ENCODE measurements at places on chromosomes 5 and 9. TPM values are rescaled to one million over a fixed set of nuclear protein-coding genes. Genes with fewer than 3 reads are reported as not detected.

The GRIA1 gene
- total RNA-seq = 0.66 TPM

The AIF1L gene
- total RNA-seq = 5.0 TPM

The P4HA2 gene
- total RNA-seq = 35.2 TPM

The PPP3R2 gene
- total RNA-seq = not detected

The SVEP1 gene
- total RNA-seq = 77.5 TPM

The SPATA31A3 gene
- total RNA-seq = not detected

The SHC3 gene
- total RNA-seq = 0.68 TPM

The MTX3 gene
- 17.8 TPM for total RNA-seq

DNA sequence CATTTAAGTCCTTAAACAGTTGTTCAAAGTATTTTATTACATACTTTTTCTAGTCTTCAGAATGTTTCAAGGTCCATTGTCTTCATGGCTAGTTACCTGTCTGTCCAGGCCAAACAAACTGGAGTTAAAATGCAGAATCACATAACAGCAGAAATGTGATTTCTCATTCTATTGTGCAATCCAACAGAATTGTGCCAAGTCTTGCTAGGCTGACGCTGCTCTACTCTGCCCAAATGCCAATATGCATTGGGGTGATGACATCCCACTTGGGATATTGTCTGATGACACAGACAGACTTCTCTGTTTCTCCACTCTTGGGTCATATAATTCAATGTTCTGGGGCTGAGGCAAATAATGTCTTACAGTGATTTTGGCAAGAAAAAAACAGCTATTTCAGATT is 5.2 kb upstream of the SLC22A5 start:
- DNase-seq = no peak

- no peak for DNase-seq
These were observed 762 bp upstream of the TCOF1 start for GRCh38 chr5:150356575-150357294.

DNA sequence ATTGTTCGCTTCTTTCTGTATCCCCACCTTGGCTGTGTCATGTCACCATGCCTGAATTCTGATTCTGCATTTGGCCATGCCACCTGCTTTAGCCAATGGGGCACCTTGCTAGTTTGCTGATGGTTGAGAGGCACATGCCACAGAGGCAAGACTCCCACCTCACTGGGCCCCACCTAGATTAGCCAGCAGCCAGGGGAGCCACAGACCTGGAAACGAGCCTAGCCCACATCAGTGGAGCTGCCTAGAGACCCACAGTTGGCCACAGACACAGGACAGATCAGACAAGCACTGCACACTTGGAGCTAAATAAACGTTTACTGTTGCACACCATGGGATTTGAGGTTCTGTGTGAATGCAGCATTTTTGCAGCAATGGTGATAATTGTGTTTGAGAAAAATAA is 252.1 kb downstream of the LURAP1L start:
- no peak for DNase-seq

DNA sequence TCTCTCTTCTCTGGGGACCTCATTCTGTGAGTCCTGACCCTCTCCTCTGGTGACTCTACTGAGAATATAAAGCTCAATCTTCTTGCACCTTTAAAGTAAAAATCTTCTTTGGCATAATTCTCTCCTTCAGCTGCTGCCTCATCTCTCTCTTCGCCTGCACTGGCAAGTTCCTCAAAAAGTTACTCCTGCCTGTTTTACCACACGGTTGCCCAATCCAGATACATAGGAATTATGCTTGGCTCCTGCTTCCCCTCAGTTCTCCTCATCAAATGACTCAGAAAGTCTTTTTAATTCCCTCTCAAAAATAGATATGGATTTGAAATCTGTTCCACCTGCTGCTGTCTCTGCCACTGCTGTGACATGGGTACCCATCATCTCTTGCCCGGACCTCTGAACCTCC is 14.4 kb upstream of the HRCT1 start:
- DNase-seq = no peak

DNA sequence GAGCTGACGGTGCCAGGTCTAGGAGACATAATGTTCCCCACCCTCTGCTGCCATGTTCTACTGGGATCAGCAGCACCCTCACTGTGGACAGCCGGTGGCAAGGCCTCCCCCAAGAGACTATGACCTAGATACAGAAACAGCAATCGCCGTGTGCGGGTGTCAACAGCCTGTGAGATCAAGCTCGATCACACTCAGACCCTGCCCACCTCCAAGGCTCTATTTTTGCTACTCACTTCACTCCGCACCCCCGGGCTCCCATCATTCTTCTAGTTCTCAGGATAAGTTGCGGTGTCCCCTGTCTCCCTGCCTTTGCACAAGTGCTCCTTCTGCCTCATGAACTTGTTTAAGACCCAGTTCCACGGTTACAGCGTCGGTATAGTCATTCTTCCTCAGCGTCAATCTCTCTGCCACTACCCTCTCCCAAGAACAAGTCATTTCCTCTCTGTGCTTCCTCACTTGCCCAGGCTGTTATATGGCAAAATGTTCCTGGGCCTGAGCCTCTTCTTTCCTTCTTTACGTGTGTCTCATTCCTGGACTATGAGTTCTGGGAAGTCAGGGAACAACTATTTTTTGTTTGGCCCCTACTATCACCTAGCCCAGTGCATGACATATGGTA is 5.4 kb upstream of the DOCK8 start:
- no peak for DNase-seq

GRCh38 chr9:94971378-94972131 is 245.1 kb downstream of the AOPEP start:
- no peak for DNase-seq

GRCh38 chr5:113274836-113275414 is 159.9 kb downstream of the TSSK1B start:
- DNase-seq = no peak

DNA sequence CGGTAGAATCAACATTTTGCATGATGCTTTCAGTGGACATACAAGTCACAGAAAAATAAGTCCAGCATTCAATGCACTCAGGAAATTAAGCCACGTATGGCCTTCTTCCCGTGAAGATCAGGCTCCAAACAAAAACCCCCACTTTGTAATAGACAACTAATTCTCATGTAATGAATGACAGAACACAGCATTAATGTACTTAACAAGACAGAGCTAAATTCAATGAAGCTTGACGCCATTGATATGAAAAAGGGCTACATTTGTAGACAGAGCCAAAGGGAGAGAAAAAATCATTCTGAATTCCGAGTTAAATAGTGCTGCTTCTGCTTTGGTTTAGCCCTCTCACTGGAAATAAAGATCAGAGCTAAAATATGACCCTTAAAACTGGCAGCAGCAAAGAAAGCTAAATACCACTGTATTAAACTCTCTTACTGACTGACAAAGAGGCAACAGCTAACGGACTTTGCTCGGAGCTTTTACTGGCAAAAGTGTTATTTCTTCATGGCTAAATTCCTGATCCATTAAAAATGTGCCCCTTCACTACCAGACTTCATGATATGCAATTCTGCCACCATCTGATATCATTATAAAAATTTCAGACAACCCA is 250.5 kb downstream of the BNC2 start:
- DNase-seq = no peak

GRCh38 chr9:12906646-12907045 is 131.8 kb downstream of the LURAP1L start:
- DNase-seq = no peak

DNA sequence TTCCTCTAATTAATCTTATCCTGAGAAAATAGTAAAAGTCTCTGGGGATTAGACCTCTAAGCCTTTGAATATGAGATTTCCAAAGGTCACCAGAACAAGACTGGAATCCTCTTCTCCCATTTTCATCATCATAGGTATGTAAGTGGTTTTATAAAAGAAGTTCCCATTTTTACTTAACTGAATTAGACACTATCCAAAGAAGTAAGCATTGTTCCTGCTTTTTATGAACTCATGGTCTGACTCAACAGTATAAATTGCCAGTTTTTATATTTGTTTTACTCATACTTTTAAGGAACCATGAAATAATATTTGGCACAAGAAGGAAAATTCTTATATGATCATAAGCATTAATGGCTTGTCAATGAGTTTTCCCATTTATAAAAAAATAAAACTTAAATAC is 167.1 kb upstream of the ADRA1B start:
- DNase-seq = no peak

GRCh38 chr5:15704397-15704947 is 204.5 kb downstream of the FBXL7 start:
- no peak for DNase-seq

- DNase-seq = no peak
These were observed 13.1 kb downstream of the MSANTD3 start for GRCh38 chr9:100440071-100440470.

GRCh38 chr9:106120071-106120470 is 425.7 kb downstream of the TMEM38B start:
- no peak for DNase-seq

DNA sequence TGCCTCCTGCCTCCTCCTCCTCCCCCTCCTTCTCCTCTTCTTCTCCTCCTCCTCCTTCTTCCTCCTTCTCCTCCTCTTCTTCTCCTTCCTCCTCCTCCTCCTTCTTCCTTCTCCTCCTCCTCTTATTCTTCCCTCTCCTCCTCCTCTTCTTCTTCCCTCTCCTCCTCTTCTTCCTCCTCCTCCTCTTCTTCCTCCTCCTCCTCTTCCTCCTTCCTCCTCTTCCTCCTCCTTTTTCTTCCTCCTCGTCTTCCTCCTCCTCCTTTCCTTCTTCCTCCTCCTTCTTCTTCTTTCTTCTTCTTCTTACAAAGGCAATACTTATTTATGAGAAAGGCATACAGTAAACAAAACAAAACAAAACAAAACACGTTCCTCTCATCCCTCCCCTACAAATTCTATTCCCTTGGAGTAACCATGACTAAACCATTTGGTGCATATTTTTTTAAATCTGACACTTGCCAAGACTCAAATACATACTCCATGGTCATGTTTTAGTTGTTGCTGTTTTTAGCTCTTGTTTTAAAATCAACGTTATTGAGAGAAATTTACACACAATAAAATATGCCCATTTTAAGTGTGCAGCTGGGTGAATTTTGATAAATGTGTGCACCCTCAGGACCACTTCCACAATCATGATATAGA is 135.6 kb downstream of the FOXD1 start:
- DNase-seq = no peak

DNA sequence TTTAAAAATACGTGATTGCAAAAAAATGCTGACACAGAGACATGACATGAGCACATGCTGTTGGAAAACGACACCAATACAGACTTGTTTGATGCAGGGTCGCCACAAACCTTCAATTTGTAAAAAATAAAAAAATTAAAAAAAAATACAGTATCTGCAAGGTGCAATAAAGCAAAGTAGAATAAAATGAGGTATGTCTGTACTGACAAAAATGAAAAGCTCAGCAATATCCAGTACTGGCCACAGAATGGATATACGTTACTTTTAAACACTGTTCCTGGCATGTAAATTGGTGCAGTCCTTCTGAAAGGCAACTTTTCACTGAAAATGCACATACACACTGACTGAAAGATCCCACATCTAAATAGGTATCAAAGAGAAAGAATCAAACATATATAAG is 27.1 kb upstream of the C9orf40 start:
- DNase-seq = no peak

DNA sequence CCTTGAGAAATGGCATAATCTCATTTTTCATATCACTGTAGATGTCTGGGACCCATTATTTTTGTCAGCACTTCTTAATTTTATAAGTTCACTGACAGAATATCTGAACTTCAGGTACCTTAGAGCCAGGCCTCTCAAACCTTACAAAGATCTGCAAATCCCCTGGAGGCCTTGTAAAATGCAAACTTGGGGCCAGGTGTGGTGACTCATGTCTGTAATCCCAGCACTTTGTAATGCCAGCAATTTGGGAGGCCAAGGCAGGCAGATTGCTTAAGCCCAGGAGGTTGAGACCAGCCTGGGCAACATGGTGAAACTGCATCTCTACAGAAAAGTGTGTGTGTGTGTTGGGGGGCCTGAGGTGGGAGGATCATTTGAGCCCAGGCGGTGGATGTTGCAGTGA is 30.8 kb downstream of the RASGRF2 start:
- no peak for DNase-seq
